Ascending aorta (tissue), 2 donors: ENCODE measurements at places on chromosomes 7 and 10. TPM values are rescaled to one million over a fixed set of nuclear protein-coding genes. Genes with fewer than 3 reads are reported as not detected.

GRCh38 chr7:113824117-113824823 lies 94.5 kb downstream of the PPP1R3A start:
- DNase-seq: no peak
- no peaks in the 10 kb centered on the region for H3K27me3 ChIP-seq
- H3K27ac ChIP-seq: no peak overlapping the region
- no peaks in the 10 kb centered on the region for H3K4me1 ChIP-seq
- H3K4me3 ChIP-seq: no peak overlapping the region
- H3K36me3 ChIP-seq: no peaks in the 10 kb centered on the region

DNA sequence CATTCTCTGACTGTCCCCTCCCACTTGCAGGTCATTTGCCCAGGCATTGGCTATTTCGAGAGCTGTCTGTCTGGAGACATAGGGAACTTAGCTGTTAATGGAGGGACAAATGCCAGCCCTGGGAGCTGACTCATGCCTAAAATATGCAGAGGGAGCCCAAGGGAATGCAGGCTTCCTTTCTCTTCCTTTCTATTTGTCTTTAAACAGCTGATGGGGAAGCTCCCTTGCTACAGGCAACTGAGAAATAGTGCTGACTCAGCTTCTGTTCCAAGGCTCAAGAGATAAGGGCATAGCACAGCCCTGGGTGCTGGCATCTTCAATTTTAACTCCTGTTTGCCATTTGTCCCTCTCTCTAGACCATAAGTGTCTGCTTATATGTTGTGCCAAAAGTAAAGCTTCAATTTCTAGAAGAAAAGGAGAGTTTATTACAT lies 82.7 kb upstream of the C1GALT1 start:
- H3K27ac ChIP-seq: no peak overlapping the region
- no peaks in the 10 kb centered on the region for H3K4me1 ChIP-seq
- no peaks in the 10 kb centered on the region for H3K27me3 ChIP-seq
- H3K4me3 ChIP-seq: no peak overlapping the region

DNA sequence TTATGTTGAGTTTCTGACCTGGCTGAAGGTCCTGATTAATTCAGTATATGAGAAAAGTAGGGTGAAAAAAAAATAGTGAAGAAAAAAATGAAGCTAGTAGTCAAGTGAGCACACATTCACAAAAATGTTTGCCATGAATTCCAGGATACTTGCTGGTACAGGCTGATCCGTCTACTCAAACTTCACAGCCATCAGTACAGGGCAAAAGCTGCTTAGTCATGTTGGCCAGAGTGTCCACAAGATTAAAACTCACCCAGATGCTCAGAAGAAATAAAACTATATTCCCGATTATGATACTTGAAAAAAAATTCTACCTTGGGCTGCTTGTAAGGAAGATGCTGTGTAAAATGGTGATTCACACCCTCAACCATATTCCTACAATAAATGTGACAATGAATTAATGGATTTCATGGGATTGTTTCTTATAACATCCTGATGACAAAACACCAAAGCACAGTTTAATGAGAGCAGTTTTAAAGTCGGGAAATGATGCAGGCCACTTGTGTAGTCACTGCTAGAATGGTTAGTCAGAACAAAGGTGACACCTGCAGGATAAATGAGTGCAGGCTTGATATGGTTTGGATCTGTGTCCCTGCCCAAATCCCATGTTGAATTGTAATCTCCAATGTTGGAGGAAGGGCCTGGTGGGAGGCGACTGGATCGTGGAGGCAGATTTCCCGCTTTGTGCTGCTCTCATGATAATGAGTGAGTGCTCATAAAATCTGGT lies 49.2 kb upstream of the ANKRD1 start:
- DNase-seq: no peak
- H3K27ac ChIP-seq: peak overlapping the region; percentile 63
- H3K4me3 ChIP-seq: no peak overlapping the region
- no peaks in the 10 kb centered on the region for H3K27me3 ChIP-seq
- H3K36me3 ChIP-seq: no peaks in the 10 kb centered on the region

GRCh38 chr7:87766827-87767226 lies 109.3 kb downstream of the SLC25A40 start:
- no peaks in the 10 kb centered on the region for H3K36me3 ChIP-seq
- no peaks in the 10 kb centered on the region for H3K27me3 ChIP-seq
- no peak for DNase-seq
- no peak overlapping the region for H3K4me3 ChIP-seq
- no peak overlapping the region for H3K27ac ChIP-seq
- H3K4me1 ChIP-seq: no peaks in the 10 kb centered on the region

The FAM237B gene
- not detected for total RNA-seq
